ENCODE measurements at places on chromosomes 6 and 20. TPM values are rescaled to one million over a fixed set of nuclear protein-coding genes. Genes with fewer than 3 reads are reported as not detected.
A peak's percentile ranks its signal among the peaks of the same experiment; 100 is the strongest.

EPPIN gene
- total RNA-seq = not detected

KHDC1L gene
- total RNA-seq = not detected

TP53INP2 gene
- total RNA-seq = 8.4 TPM

MCHR2 gene
- not detected for total RNA-seq

SGK2 gene
- 1.1 TPM for total RNA-seq

ZFP64 gene
- total RNA-seq = 33.5 TPM

DNA sequence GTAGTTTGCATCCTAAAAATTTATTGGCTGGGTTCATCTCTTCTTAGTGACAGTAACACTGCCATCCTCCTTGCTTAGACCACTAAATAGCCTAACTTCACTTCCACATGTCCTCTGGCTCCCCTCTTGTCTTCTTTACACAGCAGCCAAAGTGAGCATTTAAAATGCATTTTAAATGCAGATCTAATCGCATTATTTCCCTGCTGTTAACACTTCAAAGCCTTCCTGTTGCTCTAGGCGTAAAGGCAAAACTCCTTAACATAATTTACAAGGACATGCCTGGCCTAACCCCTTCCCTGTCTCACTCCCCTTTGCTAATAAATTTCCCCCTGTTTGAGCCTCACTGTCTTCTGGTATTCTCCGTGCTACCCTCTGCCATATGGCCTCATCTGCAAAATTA, 26.5 kb downstream of the NKAIN2 start:
- peak; percentile 90 for DNase-seq

DNA sequence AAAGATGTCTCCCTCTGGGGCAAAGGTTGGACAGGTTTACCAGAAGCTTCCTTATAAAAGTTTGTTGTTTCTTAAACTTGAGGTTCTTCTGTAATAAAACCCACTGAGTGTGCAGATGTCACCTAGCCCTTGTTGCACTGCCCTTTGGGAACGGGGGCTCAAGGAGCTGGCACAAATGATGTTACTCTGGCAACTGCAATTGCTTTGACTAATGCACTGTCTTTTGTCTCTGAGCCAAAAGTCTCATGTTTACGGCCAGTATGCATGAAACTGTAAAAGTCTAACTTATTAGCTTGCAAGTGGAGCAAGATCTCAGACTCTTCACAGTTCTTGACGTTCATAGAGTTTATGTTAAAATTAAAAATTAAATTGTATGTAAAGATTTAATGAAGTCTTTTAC, 655.7 kb downstream of the EPHA7 start:
- DNase-seq = no peak

GRCh38 chr6:43916924-43917877, 147.2 kb downstream of the VEGFA start:
- no peak for DNase-seq

GRCh38 chr6:68049562-68049961, 585.5 kb upstream of the ADGRB3 start:
- DNase-seq = no peak

Data from A673 (cell line).